ENCODE measurements at places on chromosomes 4 and X. TPM values are rescaled to one million over a fixed set of nuclear protein-coding genes. Genes with fewer than 3 reads are reported as not detected.

Gene TECRL
- total RNA-seq: not detected

Gene P2RY4
- total RNA-seq: not detected

Gene ATP11C
- 33.3 TPM for total RNA-seq

Gene ZMAT1
- total RNA-seq: 0.53 TPM

Gene PTCHD1
- total RNA-seq: not detected

Gene RHOXF2
- not detected for total RNA-seq

Gene ARMCX6
- total RNA-seq: 29.8 TPM

GRCh38 chr4:186445040-186445439 is 110.3 kb downstream of the MTNR1A start:
- no peak for DNase-seq

GRCh38 chr4:61923179-61923578 is 723.1 kb downstream of the ADGRL3 start:
- DNase-seq: no peak

GRCh38 chr4:7171191-7171900 is 21.0 kb upstream of the SORCS2 start:
- DNase-seq: no peak

DNA sequence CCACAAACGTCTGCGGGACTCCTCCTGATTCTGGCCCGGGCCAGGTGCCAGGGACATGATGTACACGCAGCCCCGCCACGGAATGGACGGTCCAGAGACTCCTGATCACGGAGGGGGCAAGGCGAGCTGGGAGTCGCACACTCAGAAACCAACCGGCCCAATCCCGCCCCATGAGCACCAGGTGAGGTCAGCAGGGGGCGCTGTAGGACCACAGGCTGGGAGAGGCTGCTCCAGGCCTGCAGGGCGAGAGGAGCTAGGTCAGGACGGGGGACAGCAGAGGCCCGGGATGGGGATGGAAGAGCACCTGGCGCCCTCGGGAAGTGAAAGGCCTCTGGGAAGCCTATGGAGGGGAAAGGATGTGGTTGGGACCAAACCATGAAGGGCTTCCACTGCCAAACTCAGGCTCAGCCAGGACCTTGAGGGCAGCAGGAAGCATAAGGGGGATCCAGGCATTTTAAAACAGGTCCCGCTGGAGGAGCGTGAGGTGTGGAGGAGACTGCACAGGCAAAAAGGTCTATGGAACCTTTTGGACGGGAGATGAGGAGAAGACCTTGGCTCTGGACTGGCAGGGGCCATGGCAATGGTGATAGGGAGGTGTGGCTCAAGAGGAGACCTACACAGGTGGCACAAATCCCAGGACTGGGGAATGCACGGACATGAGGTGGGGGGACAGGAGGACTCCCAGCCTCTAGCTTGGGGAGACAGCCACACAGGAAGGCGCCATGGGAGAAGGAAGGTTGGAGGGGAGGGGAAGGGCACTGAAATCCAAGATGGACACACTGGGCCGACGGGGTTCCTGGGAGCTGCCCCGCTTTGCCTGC is 79.2 kb downstream of the MTMR1 start:
- peak; percentile 52 for DNase-seq

DNA sequence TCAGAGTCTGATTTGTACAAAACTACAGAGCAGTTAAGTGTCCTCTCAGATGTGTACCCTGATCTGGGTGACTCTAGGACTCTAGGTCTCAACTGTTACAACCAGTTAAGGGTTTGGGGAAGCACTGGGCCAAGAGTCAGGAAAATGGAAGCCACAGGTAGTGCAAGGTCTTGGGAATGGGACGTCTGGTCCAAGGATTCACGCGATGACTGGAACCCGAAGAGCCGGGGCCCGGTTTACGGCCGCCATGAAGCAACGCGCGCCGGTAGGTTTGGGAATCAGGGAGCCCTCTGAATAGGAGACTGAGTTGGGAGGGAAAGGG is 321 bp upstream of the HPRT1 start:
- no peak for DNase-seq

DNA sequence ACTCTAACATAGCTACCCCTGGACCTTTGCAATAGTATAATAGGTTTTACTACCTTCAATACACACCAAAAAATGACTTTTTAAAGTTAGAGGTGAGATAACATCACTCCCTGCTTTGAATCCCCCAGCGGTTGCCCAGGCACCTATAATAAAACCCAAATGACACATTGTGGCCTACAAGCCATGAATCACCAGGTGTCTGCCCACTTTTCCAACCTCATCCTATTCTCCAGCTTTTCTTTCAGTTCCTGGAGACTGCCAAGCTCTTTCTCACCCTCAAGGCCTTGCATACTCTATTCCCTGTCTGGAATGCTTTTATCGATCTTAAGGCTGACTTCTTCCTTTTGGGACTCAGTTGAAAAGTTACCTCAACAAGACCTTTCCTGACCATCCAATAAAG is 16.4 kb upstream of the PRSS48 start:
- peak; percentile 60 for DNase-seq

DNA sequence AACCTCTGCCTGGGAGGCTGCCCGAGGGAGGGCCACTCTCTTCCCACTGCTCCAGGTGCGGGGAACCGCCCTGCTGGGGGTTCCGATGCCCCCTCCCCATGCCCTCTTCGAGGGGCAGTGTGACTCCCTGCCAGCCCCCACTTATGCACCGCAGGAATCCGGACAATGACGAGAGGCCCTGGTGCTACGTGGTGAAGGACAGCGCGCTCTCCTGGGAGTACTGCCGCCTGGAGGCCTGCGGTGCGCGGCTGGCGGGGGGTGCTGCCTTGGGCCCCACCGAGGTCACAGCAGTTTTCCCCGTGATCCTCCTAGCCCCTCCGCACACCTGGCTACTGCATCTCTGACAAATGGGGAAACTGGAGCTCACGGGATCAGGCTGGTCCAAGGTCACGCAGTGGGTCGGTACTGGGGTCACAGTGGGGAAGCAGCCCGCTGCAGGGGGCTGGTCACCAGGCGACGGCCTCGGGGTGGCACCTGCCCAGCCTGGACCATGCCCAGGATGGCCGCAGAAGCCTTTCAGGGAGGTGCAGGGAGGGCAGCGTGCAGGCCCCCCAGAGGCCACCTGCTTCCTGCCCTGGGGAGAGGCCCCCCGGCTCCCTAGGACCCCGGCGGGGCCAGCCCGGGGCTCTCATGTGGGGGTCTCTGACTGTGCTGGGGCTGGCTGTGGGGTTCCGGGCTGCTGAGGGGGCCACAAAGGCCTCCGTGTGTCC is 3.5 kb downstream of the HGFAC start:
- DNase-seq: no peak

- no peak for DNase-seq
These were observed 234.9 kb upstream of the AMOT start for GRCh38 chrX:113075521-113075920.

- no peak for DNase-seq
These were observed 108.5 kb upstream of the WDR1 start for GRCh38 chr4:10225096-10225495.

- no peak for DNase-seq
These were observed 562.4 kb downstream of the MAGEB5 start for GRCh38 chrX:26778320-26778888.

DNA sequence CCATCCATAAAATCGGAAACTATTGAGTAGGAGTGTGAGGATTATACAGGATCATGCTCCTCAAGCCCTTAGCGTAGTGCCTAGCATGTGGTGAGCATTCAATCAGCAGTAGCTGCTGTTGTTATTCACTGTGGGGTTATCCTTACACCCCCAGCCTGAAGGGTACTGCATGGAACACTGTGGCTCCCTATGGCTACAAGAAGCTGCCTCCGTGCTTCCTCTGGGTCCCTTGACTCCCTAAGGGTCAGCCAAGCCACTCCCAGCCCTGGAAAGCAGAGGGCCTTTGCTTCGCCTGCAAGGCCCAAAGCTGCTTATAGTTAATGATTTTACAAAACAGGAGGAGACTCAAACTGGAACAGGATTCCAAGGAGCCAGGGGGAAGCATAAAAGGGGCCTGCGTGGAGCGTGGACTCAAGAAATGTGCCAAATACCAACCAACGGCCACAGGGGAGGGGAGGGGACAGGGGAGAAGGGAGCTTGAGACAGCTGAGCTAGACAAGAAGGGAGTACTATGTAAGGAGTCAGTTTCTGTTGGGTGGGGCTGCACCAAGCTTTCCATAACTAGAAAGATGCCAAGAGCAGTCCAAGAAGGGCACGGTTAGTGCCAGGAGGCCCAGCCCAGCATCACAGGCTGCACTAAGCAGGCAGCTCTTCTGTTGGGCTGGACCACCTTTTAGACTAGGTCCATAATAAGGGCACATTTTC is 15.9 kb downstream of the SEPTIN6 start:
- no peak for DNase-seq

DNA sequence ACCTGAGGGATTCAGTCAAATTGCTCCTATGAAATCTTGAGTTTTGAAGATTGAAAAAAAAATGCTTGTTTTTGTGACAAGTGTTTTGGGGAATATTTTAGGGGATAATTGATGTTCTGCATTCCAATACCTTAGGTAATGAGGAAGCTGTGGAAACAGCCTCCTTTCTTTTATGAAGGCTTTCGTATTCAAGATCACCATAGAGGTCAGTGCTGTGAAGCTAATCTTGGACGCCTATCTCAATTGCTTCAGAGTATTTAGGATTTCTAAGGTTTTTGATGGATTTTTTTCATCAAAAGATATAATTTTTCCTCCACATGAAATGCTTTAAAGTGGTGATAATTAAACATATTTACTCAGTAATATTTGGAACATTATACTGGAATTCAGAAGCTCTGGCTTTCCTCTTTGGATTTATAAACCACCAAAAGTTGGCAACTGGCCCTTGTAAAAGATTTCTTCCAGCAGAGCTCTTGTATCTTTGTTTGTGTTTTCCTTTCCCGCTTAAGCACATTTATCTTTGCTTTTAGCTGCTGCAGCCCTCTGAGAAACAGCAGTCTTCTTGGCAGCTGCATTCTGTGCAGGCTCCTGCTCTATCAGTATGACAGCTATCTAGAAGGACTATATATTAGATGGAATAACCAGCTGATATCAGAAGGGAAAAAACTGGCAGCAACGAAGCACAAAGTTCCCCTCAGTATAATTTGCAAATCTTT is 63.7 kb downstream of the HMGB2 start:
- no peak for DNase-seq
